NCI-H748 treated with DMSO at 0.1 percent for 48 hours (cell line): ENCODE measurements at places on chromosomes 2 and 18.
A peak's percentile ranks its signal among the peaks of the same experiment; 100 is the strongest.

GRCh38 chr2:621303-622099 lies 55.7 kb downstream of the TMEM18 start:
- no peak for DNase-seq

GRCh38 chr2:65316072-65316471 lies 88.4 kb downstream of the ACTR2 start:
- no peak for DNase-seq

- DNase-seq = no peak
These were observed 186.4 kb upstream of the SLC39A10 start for GRCh38 chr2:195470622-195471021.

DNA sequence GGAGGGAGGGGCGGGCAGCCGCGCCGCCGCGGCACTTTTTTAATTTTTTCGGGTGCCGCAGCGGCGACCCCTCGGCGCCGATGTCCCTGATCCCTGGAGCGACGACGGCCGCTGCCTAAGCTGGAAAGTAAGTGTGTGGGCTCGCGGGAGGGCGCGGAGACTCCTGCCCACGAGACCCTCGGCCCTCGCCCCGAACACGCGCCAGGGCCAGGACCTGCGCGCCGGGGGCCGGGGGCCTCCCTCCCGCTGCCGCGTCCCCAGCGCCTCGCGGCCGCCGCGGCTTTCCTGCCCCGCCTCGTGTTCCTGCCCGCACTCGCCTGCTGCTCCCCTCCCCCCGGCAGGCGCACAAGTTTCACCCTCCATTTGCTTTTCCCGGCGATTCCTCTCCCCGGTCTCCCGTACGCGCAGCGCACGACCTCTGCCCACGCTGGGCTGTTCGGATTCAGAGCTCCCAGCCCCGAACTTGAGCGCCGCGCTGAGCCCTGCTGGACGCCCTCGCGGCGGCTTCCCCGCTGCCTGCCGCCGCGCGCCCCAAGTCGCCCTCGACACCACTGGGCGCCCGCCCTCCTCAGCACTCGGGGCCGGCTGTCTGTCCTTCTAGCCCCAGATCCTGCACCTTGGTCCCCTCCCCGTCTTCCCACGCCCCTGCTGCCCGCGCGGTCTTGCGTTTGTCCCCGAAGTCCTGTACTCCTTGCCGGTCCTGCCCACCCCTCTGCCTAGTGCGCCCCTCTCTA lies 507 bp downstream of the PKP4 start:
- DNase-seq = peak; percentile 39

- no peak for DNase-seq
These were observed 40.6 kb upstream of the RFX8 start for GRCh38 chr2:101515477-101515876.

- DNase-seq = no peak
These were observed 6.0 kb upstream of the STK39 start for GRCh38 chr2:168253379-168253778.

DNA sequence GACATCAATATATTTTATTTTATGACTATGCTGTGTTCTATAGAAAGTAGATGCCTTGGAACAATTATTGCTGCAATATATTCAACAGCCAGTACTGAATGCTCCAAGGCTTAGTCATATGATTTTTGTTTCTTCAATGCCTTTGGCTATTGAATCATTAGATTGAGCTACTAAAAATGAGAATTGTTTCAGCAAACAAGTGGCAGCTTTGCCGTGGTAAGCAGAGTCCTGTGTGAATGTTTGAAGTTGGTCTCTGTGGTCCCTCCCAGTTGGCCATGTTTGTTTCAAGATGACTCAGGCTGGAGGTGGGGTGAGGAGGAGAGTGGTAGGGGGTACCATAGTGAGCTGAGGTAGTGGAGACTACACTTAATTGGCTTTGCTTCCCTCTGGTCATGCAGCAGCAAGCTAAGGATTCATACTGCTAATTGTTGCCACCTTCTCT lies 198.6 kb upstream of the EPAS1 start:
- DNase-seq = no peak

DNA sequence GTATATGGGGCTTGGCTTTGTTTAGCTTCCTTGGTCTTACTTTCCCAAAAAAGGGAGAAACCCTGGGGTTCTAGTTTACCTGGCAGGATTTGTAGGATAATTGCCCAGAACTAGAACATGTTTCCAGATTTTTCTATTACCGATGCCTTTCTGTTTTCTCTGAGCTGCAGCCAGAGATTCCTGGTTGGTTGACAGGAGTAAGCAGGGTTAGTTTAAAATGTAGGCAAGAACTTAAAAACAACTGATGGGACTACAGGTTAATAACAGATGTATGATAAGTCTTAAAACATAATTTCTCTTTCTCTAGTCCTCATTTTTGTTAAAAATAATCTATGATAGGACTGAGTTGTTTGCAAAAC lies 38.9 kb upstream of the GMCL1 start:
- no peak for DNase-seq

DNA sequence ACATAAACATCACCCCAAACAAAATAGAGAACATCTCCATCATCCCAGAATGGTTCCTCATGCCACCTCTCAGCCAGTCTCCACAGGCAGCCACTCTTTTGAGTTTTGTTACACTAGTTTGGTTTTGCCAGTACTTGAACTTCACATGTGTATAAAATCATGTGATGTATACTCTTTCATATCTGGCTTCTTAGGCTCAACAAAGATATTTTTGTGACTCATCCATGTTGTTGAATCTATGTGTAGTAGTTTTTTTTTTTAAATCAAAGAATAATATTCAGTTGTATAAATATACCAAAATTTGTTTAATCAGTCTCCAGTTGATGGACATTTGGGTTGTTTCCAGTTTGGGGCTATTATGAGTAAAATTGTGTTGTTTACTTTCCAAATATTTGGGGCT lies 75.9 kb downstream of the PMS1 start:
- DNase-seq = no peak

DNA sequence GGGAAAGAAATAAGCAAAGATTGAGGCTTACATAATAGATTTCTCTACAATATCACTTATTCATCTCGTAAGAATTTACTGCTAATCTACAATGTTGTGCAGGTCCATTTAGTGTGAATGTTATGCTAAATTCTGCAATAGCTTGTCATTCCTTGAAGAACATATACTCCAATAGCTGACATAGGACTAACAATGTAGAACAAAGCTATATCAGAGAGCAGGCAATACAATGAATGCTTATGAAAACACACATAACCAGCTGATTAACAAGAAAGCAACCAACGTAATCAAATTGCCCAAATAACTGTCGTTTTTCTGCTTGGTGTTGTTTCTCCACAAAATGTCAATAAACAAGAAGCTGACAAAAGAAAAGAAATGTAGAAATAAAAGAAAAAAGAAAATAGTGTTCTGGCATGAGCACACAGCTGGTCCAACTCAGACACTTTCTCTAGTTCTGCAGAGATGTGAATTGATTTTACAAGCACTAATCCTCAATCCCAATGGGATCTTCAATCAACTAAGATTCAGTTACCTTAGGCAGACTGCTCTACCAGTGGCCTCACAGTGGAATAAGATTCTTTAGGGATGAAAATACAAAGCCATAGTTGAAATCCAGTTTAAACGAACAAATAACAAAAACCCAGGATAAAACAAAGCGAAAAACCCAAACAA lies 1024.7 kb upstream of the PIK3C3 start:
- DNase-seq = no peak

DNA sequence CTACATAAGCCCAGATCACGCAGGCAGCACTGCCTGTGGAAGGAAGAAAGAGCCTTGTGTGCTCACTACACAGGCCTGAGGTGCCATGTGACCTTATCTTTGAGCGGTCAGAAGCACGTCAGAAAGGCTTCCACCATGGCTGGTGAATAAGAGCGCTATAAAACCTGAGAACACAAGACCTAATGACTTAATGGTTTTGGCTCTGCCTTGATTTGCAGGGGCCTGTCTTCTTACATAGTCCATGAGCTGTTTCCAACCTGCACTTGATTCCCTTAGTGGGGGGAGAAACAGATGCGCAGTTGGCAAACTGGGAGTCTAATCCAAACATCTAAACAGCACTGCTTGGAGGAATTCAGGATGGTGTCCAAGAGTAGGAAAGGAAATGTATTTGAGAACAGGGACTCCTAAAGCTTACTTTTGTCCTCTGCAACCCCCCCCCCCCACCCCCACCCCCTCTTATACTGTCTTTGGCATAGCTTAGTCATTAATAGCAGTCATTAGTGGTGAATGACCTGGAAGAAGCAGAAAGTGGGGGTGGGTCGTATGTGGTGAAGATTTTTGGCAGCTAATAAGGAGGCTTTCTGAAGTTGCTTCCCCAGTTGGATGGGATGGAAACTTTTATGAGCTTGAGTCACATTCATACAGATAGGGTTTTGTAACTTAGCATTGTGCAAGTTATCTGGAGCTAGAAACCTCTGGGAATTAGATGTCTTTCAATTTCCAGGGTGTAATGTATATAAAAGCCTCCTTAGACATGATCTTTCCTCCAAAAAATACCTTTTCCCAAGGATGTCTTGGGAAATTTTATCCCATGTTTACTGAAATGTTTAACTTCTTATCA lies 454.1 kb downstream of the MEIS1 start:
- no peak for DNase-seq

DNA sequence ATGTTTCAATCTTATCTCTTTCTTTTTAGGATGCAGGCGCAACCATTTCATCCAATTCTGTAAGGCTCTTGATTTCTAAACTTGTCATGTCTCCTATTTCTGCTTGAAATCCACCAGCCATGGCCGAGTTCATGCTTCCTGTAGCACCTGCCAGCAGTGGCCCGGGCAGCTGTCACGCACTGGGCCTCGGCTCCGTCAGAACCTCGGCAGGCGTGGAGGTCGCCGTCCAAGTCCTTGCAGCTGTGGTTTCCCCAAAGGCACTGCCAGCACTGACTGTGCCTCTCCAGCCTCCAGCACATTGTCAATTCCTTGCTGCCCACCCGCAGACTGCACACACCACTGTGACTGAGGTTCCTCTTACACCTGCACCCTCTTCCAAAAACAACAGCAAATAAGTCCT lies 188.7 kb upstream of the SALL3 start:
- DNase-seq = no peak

- no peak for DNase-seq
These were observed 14.9 kb upstream of the ZDBF2 start for GRCh38 chr2:206259376-206260187.

DNA sequence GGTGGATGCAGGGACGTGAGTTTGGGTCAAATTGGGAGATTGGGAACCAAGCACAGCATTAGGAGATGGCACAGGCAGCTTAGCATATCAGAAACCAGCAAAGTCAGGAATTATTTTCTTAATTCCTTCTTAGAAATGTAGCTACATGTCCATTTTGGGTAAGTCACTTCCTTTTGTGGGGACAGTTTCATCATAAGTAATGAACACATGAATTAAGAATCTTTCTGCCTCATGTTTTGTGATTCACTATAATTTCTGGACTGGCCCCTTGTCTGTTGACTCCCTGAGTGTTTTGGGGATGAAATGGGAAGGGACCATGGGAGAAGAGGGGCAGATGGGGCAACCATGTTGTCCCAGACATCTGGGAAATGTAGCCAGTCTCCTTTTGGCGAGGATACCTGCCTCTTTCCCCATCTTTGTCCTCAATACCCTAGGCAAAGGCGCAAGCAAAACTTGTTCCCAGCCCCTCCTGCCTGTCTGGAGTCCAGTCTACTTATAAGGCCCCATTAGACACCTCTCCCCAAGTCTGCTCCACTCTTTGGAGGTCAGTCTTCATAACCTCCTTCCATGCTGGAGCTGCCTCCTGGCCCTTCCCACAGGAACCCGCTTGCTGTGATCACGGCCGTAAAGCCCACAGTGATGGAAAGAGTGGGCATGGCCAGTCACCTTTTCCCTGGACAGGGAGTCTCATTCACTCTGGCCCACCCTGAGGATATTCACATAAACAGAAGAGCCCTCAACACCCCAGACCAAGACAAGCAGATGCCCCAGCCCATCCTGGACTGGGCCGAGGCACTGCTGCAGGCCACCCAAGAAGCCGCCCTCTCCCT lies 25.7 kb downstream of the MTHFD2 start:
- no peak for DNase-seq

DNA sequence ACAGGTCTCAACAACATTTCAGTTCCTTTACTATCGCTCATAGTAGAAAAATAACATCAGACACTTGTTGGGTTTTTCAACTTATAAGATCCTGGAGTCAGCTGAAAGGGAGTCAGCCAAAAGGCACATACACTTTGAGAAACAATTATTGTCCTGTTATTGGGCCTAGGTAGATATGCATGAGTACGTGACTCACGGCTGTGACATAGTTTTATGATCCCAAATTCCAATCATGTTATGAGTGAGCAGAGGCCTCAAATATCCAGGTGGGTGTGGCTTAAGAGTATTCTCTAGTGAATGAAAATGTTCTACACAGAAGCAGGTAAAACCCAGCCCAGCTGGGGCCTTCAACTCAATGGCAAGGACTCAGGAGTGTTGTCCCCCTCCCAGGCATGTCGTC lies 27.2 kb downstream of the SERPINB8 start:
- DNase-seq = no peak

DNA sequence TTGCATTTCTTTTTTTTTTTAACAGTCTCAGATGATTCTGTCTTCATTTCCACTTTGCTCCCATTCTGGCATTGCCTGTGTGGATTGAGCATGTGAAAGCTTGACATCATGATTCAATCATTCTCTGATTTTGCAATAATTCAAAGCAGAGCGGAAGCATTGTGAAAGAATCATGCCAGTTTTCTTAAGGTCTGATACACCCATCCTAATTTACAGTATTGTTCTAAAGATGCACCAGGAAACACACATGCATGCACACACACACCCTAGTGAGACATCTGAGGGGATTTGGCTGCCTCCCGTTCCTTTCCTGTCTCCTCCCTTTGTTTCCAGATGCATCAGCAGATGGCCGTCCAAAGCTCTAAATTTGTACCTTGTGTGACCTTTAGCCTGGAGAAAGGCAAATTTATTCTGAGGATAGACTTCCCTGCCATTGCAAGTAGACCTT lies 97.3 kb downstream of the FMNL2 start:
- no peak for DNase-seq

- DNase-seq = no peak
These were observed 136.8 kb downstream of the LRP1B start for GRCh38 chr2:141994066-141994465.

- no peak for DNase-seq
These were observed 114.0 kb upstream of the GLS start for GRCh38 chr2:190766595-190766994.

- no peak for DNase-seq
These were observed 49.9 kb downstream of the GPR39 start for GRCh38 chr2:132466428-132467028.

- no peak for DNase-seq
These were observed 203.8 kb downstream of the TNS1 start for GRCh38 chr2:217798743-217799562.

GRCh38 chr2:175679231-175679630 lies 322.8 kb downstream of the LNPK start:
- DNase-seq = no peak
